ENCODE measurements at places on chromosomes 3 and 15. TPM values are rescaled to one million over a fixed set of nuclear protein-coding genes. Genes with fewer than 3 reads are reported as not detected.

GRCh38 chr3:179455954-179456353 lies 4.7 kb upstream of the GNB4 start:
- H3K4me1 ChIP-seq: peaks cover 13% of the 10 kb centered on the region
- no peaks in the 10 kb centered on the region for H3K27me3 ChIP-seq
- H3K4me3 ChIP-seq: no peak overlapping the region
- no peak overlapping the region for H3K27ac ChIP-seq

Gene SI
- total RNA-seq: not detected

Gene SCAMP2
- 30.3 TPM for total RNA-seq

Gene CYP19A1
- not detected for total RNA-seq

DNA sequence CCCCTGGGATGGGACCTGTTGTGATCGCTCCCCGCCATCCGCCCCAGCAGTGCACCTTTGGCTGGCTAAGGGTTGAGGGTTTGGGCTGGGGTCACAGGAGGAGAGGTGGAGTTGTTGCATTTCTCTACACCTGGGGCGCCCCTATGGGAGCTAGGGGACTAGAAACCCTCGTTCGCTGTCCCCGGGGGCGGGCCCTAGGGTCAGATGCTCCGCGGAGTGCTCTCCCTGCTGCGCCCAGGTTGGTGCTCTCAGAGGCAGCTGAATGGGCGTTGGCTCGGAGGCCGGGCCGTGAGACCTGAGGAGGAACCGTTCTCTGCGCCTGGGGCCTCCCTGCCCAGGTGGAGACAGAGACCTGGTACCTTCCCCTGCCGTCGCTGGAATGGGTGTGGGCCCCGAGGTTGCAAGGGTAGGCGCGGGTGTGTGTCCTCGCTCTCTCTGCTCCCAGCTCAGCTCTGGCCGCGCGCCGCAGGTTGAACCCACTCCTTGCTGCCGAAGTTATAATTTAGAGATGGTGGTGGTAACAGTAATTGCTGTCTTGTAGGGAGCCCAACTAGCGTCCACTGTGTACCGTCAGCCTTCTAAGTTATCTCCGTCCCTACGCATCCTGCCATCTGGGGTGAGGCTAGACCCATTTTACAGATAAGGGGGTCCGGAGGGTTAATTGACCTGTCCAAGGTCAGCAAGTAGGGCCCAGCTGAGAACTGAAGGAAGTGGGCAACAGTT lies 965 bp downstream of the FLNB start:
- peak overlapping the region; percentile 69 for H3K4me3 ChIP-seq
- peaks cover 62% of the 10 kb centered on the region for H3K4me1 ChIP-seq
- H3K27me3 ChIP-seq: no peaks in the 10 kb centered on the region
- H3K27ac ChIP-seq: peak overlapping the region; percentile 90
- no peaks in the 10 kb centered on the region for H3K36me3 ChIP-seq
- peak; percentile 48 for DNase-seq

DNA sequence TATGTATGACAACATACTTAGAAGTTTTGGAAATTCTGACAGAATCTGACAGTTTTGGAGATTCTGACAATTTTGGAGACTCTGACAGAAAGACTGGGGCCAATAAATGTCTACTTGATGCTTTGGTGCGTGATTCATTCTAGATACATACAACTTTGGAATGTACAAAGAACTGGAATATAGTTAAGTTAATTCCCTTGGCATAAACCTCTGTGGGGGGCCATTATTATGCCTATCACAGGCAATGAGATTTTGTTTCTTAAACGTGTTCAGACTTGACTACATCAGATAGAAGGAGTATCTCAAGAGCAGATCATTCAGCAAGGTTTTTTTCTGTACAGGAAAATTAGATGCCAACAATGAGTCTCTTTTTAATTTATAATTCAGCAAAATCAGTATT lies 617.6 kb upstream of the ZNF717 start:
- no peak overlapping the region for H3K4me3 ChIP-seq
- no peaks in the 10 kb centered on the region for H3K36me3 ChIP-seq
- no peaks in the 10 kb centered on the region for H3K4me1 ChIP-seq
- no peak for DNase-seq

DNA sequence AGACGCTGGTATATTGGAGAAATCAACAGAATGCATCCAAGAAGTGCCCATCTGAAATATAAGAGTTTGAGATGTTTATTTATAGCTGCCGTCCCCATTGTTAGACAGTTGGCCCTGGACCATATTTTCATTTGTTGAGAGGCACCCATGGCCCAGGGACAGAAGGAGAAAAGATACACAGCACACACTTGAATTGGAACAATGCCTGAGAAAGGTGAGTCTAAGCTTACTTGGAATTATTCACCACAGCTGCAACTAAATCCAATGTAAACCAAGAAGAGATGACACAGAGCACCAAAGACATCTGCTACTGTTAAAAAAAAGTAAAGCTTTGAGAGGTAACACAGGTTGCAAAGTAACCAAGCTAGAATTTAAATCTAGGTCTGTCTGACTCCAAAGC lies 525.5 kb upstream of the NAALADL2 start:
- no peaks in the 10 kb centered on the region for H3K36me3 ChIP-seq
- H3K4me1 ChIP-seq: no peaks in the 10 kb centered on the region
- H3K27me3 ChIP-seq: no peaks in the 10 kb centered on the region
- no peak for DNase-seq

DNA sequence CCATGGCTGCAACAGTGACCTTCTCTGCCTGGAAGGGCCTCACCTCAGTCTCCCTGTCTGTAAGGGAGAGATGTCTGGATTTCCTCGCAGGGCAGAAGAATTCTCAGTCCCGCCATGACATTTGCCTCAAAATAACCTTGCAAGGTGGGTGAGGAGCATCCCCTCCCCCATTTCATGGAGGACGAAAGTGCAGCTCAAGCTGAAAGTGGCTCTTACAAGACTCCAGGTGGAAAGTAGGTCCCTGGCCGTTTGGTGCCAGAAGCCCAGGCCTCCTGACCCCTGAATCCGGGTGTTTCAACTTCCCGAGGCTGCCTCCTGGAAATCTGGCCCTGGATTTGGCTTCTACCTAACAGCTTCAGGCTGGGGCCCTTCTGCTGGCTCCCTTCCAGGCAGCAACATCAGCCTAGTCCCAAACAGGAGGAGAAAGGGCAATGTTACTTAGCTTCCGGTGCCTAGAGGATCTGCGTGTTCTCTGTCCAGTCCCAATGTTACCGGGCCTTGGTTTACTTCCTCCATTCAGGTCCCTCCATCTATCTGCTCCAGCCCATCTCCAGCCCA lies 769 bp upstream of the CSPG4 start:
- H3K27ac ChIP-seq: peak overlapping the region; percentile 90
- peak; percentile 85 for DNase-seq
- peaks cover 43% of the 10 kb centered on the region for H3K4me1 ChIP-seq
- peaks cover 15% of the 10 kb centered on the region for H3K27me3 ChIP-seq

Gene GOLGA6B
- not detected for total RNA-seq

Gene INKA1
- total RNA-seq: 2.3 TPM

Gene SYNPR
- not detected for total RNA-seq

All from stomach (tissue), 19 donors.